ENCODE measurements at places on chromosomes 13 and 19.

DNA sequence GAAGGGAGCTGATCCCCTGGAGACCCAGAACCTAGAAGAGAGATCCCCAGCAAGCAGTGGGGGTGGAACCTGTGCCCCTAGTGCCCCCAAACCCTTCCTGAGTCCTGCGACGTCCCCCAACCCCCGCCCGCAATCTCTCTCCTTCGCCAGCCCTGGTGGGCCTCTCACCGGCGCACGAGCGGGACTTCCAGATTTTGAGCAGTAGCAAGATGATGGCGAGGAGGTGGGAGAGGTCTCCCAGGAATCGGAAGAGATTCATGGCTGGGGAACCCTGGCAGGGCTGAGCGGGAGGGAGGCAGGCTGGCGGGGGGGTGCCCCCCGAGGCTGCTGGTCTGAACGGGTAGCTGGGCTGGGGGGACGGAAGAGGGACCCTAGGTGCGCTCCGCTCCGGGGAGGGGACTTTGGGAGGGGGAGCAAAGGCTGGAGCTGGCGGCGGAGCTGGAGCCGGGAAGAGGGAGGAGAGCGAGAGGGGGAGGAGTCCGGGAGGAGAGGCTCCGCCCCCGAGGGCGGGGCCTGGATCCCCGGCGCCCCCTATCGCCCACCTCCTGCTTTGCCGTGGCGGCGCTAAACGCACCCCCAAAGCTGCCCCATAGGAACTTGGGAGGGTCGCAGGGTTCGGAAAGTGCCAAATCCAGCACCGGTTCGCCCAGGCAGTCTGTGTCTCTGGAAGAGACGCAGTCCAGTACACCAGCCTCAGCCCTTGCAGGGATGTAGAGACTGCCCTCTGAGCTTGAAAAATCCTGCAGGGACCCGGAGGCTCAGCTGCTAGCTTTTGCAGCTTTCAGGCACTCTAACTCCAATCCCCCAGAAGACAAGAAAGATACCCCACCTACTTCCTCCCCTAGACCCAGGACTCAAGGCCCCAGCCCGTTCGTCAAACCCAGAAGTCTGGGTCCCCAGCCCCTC lies at the start of gene KDELR1:
KDELR1 (minus strand) TSS at position 452 of the 906 bp plus-strand sequence; CDS start at position 259, 193 bp downstream.
- DNase-seq: no peak

GRCh38 chr19:28574212-28574611 lies 638.7 kb downstream of the UQCRFS1 start:
- no peak for DNase-seq

- DNase-seq: no peak
Observed at GRCh38 chr19:3346677-3347353, 19.6 kb upstream of the NFIC start.

GRCh38 chr19:45742969-45743368 lies 9.7 kb downstream of the MEIOSIN start:
- DNase-seq: no peak

GRCh38 chr19:57248646-57249045 lies 8.2 kb downstream of the ZNF805 start:
- DNase-seq: no peak

- no peak for DNase-seq
Observed at GRCh38 chr13:107459430-107459829, 755.9 kb downstream of the LIG4 start.

GRCh38 chr13:112716461-112716820 lies 26.6 kb downstream of the ATP11A start:
- no peak for DNase-seq

- no peak for DNase-seq
Observed at GRCh38 chr13:98492335-98493041, 84.4 kb downstream of the STK24 start.

- no peak for DNase-seq
Observed at GRCh38 chr19:1252221-1252820, 3.9 kb downstream of the MIDN start.

DNA sequence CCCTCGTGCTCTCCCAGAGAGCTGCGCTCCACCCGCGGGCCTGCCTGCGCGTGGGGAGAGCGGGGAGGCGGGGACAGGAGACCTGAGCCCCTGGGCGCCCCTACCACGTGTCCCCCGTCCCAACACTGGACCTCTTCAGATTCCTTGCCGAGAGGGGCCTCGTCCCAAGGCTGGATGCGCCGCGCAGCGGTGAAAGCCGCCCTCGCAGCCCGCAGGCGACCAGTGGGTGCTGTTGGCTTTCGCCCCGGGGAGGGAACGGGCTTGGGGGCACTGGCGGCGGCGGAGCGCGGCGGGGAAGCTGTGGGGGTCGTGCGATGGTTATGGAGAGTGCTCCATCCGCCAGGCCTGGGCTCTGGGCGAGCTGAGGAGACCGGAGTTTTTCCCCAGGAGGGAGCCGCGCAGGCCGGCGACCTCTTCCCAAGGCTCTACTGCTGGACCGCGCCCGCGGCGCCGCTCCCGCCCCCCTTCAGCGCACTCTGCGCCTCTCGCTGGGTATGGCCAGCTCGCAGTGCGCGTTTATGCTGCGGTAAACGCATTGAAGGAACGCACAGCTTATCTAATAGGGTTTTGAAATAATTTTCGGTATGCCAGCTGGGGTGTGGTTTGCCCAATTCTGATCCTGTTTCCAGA lies 17.2 kb upstream of the RNF17 start:
- DNase-seq: no peak

GRCh38 chr19:39032063-39032918 lies at the start of gene FBXO27:
FBXO27 (minus strand) TSS chr19:39032549; CDS start chr19:39032227, 322 bp downstream.
- no peak for DNase-seq

GRCh38 chr13:44140888-44141724 lies 232.5 kb upstream of the SERP2 start:
- DNase-seq: no peak

- no peak for DNase-seq
Observed at GRCh38 chr13:74573654-74574053, 439.4 kb upstream of the KLF12 start.

DNA sequence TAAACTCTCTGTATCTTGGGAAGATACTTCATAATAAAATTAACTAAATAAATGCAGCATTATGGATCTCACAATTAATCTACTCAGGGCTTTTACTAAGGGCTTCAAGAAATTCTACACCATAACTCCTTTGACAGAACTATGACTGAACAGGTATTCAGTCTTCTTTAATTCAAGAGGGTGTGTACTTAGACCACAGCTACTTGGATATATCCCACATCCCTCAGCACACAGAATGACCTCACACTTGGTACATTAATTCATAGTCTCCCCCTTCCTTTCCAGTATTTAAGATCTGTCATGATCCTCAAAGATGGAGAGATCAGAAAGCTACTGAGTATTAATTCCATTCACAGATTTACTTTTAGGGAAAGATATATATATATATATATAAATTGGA lies 11.6 kb downstream of the DIAPH3 start:
- DNase-seq: no peak

DNA sequence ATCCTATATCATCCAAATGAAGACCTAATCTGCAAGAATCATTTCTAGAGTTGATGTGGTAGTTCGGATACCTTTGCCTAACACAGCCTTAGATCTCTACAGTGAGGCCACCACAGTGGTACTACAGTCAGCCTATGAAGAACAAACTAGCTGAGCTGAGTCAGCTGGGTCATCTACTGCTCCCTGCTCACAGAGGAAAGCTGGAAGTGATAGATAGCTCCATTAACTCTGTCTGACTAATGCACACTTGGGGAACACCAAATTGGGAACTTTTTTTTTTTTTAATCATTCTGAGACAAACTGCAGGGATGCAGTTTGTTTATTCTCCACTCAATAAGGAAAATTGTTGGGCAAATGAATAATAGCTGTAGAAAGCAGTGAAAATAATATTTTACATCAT lies 1160.6 kb downstream of the PCDH9 start:
- DNase-seq: no peak

DNA sequence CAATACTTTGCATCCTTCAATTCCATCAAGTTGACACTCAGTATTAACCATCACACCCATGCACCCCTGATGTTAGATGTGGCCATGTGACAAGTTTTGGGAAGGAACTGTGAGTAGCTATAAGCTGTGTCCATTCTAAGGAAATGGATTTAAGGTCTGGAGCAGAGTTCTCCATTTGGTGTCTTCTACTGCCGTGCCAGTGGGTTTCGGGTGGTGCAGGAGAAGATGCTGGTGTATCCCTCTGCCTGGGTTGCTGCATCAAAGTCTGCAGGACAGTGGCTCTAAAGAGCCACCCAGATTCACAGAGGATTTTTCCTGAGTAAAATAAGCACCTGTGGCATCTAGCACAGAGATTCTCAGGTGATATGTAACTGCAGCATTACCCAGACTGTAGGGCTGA lies 105.7 kb upstream of the IRS2 start:
- no peak for DNase-seq

GRCh38 chr13:103164251-103164650 lies 98.0 kb upstream of the SLC10A2 start:
- DNase-seq: no peak

DNA sequence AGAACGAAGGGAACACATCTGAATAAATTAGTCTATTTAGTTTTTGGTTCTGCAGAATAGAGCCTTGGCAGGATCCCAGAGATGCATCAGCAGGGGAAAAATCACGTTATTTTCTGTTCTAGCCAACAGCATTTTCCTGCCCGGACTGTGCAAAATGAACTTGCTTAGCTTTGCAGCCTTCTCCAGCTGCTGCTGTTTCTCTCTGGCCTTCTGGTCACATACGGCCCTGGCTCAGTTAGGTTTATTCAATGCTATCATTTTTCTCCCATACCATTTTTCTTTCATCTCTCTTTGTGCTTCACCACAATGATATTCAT lies 110.4 kb upstream of the KL start:
- DNase-seq: no peak

- no peak for DNase-seq
Observed at GRCh38 chr19:12779162-12779993, 4.0 kb upstream of the HOOK2 start.

- peak; percentile 58 for DNase-seq
Observed at GRCh38 chr13:109784590-109785140, 1.7 kb downstream of the IRS2 start.
